ENCODE measurements at places on chromosomes 6 and 20.

- no peak for DNase-seq
These were observed 230.5 kb downstream of the ZMYND8 start for GRCh38 chr20:47125758-47126591.

GRCh38 chr20:39758876-39759275 is 796.7 kb downstream of the DHX35 start:
- DNase-seq = no peak

DNA sequence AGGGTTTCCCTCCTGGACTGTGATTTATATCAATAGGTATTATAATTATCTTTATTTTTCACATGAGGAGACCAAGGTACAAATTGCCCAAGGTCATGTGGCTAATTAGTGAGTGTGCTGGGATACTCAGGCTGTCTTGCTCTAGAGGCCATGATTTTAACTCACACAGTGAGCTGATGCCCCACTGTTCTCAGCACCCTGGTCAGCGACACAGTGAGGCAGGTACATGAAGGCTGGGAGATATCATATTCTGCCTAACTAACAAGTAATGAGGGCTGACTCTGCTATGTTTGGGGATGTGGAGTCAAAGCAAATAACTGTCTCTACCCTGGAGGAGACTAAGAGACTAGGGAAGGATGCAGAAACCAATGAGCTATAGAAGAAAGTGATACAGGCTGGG is 501.1 kb downstream of the PTPRT start:
- peak; percentile 16 for DNase-seq

DNA sequence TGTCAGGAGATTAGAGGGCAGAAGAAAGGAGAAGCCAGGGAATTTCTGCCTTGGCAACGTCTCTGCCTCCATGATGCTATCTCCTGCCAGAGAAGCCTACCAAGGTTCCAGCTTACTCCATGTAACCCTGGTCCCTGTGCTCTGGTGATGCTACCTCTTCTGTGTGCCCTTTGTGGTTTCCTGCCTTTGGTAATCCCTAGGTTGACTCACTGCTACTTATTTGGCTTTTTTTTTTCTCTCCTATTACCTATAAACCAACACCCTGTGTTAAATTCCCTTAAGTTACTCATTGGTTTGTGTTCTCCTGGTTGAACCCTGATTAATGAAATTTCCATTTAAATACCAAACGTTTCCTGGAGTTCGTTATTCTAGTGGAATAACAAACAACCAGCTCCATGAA is 527.8 kb upstream of the FLRT3 start:
- DNase-seq = no peak

GRCh38 chr20:57749131-57749690 is 39.4 kb upstream of the PMEPA1 start:
- DNase-seq = no peak

GRCh38 chr6:66628917-66629316 is 921.9 kb upstream of the EYS start:
- DNase-seq = no peak

GRCh38 chr6:1153696-1154245 is 158.1 kb upstream of the FOXQ1 start:
- DNase-seq = no peak

DNA sequence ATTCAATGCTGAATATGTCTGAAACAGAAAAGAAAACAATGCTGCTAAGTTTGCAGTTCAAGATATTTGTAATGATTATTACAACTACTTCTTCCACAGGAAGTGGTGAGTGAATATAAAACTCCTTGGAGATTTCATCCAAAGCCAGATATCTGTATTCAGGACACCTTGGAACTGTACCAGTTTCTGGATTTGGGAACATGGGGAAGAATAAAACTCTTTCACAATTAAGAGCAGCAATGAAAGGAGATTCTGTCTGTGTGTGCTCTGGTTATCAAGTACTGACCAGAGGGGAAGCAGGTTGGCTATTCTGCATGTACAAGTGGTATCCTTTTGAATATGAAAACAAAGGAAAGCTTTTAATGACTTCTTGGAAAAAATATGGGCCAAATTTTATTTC is 21.1 kb downstream of the ELOVL2 start:
- no peak for DNase-seq

DNA sequence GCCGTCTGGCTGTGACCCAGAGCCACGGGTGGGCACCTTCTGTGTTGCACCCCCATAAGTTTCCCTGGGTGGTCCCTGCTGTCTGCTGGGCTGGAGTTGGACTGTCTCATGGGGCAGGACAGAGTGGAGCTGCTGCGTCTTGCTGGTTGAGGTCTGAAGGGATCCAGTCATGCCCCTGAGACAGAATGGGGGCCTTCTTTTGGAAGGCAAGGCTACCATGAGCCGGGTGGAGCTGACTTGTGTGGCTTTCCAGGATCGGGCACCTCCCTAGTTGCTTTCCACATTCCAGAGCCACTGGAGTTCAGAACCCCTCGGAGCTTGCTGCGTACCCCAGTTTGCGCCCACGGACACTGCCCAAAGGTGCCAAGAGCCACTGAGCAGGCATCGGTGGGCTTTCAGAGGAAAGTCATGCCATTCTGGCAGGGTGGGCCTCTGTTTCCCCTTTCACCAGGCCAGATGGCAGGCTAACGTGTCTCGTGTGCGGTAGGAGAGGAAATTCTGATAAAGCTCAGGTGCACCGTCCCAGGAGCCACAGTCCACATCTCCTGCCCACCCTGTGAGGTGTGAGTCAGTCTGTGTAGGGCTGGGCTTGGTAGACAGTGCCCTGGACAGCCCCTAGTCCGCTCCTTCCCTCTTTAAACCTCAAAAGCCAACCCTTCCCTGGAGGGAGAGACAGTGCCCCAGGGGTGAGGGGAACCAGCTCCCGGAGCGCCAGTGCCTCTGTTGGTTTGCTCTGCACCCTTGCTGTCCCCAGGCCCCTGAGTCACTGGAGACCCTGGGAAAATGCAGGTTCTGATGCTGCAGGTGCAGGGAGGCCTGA is 125.3 kb downstream of the SYCP2 start:
- DNase-seq = no peak

DNA sequence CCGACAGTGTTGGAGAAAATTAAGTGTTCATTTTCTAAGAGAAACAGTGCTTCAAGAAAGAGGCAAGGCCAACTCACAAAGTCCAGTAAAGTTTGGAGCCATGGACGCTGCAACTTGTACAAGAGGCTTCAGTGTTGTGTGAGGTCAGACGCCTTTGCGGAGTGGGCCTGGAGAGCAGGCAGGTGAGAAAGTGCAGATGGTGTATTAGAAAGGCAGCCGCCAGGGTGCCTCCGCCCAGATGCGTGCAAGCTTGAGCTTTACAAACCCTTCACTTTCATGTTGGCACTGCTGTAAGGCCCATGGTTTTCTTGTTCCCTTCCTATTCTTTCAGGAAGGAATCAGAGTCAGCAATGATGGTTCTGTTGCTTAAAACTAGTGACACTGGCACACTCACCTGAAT is 25.4 kb upstream of the EXOC2 start:
- DNase-seq = no peak

Measured in right renal pelvis (tissue), 4 donors.